ENCODE measurements at places on chromosomes 13 and 19.

- no peak for DNase-seq
Measured at GRCh38 chr19:3202346-3202745, 16.6 kb downstream of the NCLN start.

- DNase-seq = peak; percentile 55
Measured at GRCh38 chr19:4063369-4064148, 3.1 kb downstream of the ZBTB7A start.

DNA sequence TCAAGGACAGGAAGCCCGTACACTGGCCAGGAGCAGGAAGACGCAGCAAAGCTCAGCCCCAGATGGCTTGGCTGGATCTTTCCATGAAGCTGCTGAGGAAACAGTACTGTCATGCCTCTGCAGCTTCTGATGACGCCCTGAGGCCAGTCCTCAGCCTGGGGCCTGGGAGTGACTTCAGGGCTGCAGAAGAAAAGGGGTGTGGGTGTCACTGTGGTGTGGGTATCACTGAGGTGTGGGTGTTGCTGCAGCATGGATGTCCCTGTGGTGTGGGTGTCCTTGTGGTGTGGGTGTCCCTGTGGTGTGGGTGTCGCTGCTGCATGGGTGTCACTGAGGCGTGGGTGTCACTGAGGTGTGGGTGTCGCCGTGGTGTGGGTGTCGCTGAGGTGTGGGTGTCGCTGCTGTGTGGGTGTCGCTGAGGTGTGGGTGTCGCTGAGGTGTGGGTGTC is 12.0 kb upstream of the GAS6 start:
- no peak for DNase-seq

DNA sequence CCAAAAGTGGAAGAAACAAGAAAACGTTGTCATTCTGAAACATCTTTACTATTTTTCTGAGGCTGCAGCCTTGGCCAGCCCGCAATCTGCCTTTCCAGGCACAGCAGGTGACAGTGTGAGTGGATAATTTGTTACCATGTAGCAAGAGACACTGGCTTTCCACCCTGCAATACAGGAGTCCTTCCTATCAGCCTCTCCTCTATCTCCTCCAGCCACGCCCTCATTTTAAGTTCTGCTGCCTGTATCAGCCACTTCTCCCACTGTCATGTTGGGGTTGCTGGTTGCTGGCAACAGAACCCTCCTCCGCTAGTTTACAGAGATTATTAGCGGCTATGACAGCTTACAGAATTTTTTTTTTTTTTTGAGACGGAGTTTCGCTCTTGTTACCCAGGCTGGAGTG is 7.7 kb upstream of the LGALS7 start:
- no peak for DNase-seq

- no peak for DNase-seq
Measured at GRCh38 chr13:66778461-66778860, 451.7 kb downstream of the PCDH9 start.

- no peak for DNase-seq
Measured at GRCh38 chr13:28035146-28035782, 46.8 kb upstream of the URAD start.

DNA sequence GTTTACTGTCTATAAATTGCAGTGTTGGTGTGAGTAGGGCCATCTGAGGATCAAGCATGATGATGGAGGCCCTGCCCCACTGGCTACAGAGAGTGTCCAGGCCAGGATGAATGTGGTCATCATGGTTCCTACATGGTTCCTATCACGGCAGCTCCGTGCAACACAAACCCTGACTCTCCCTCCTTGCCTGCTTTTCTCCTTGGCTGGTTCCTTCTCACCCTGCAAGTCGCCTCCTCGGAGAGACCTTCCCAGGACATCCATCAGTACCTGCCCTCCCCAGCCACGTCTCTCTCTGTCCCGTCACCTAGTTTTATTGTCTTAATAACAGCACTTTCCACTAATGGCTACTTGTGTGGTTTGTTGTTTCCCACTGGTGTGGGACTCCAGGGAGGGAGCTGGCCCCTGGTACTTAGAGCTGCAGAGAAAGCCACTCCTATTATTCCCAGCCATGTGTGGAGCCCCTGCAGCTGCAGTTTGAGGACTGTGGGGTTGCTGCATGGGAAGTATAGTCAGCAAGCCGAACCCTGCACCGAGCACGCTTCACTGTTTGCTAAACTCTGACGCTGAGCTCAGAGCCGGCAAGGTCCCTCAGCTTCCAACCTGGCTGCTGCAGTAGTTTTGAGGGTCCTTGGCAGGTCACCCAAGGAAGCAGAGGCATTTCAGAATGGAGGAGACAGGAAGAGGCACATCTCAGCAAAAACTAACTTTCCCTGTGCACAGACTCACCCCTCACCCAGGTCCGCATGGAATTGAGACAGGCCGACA is 146.4 kb upstream of the VSTM2B start:
- DNase-seq = no peak

- peak; percentile 60 for DNase-seq
Measured at GRCh38 chr13:32409561-32410421, 18.1 kb downstream of the N4BP2L1 start.

- no peak for DNase-seq
Measured at GRCh38 chr13:39530916-39531315, 72.1 kb downstream of the LHFPL6 start.
